ENCODE measurements at places on chromosomes 16 and 17. TPM values are rescaled to one million over a fixed set of nuclear protein-coding genes. Genes with fewer than 3 reads are reported as not detected.

- DNase-seq = no peak
Measured at GRCh38 chr16:841455-842060, 41.0 kb upstream of the GNG13 start.

GRCh38 chr16:68866933-68867332 is 23.6 kb downstream of the TANGO6 start:
- DNase-seq = no peak

STX4 gene
- total RNA-seq = 50.3 TPM

- DNase-seq = no peak
Measured at GRCh38 chr17:47077576-47077975, 98.5 kb upstream of the RPRML start.

KCNJ2 gene
- total RNA-seq = 2.6 TPM

- DNase-seq = no peak
Measured at GRCh38 chr17:64126918-64127317, 3.0 kb downstream of the ERN1 start.

- DNase-seq = no peak
Measured at GRCh38 chr17:27860971-27861664, 32.0 kb downstream of the LYRM9 start.

GRCh38 chr17:263271-263670 is 81.8 kb upstream of the DOC2B start:
- DNase-seq = no peak

- no peak for DNase-seq
Measured at GRCh38 chr16:19745286-19746010, 27.4 kb downstream of the IQCK start.

ANKRD40CL gene
- total RNA-seq = not detected

DNA sequence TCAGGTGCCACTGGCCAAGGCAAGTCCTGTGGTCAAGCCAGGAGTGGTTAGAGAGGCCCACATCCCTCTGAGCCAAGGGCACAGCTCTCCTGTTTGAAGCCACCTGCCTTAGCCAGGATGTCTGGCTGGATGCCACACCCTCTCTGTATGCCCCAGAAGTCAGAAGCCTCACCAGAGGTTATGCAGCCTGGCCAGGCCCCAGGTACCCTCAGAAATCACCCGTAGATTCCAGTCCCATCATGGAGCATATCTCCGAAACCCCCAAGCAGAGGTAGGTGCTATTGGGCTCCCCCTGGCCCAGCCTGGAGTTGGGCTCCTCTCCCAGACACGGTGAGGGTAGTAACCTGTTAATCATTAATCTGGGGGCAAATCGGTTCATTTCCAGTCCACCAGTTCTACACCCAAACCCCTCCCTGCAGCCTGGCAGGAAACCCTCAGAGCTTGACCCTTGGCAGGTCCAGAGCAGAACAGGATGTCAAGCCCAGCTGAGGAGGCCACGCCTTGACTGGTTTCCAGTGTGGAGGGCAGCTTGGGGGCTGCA is 60.6 kb upstream of the TMEM97 start:
- no peak for DNase-seq

DNA sequence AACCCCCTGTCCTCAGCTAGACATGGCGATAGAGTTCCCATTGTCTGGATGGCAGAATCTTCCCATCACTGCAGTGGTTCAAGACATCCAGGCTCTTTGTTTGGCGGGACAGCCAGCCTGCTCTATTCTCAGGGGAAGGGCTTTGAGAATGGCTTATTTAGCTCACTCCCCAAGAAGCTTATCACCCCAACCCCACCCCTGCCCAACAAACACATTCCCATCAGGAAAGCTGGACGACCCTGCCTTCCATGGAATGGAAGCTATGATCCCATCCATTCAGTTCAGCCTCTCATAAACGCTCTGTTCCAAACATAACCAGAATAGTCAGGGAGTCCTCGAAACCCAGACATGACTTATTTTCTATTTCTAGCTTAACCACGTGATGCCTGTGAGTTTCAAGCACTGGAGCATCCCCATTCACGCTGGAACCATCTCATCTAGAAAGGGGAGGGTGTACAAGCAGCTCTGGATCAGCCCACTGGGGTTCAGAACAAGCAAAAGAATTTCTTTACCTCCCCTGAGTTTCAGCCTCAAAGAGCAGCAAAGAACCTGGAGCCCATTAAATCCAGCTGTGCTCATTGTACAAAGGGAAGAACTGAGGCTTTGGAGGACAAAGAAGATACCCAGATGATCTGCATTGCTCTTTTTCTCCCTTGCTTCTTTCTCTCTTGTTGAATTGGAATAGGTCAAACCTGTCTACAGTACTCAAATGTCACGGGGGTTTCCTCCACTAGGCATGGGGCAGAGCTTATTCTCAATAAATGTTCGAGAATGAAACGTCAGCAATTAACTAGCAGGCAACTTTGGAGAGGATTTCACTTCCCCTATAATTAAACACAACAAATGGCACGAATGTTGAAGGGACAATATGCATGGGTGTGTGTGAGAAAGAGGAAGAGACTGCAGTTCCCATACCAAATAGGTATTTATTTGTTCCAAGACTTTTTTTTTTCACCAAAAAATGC is 93.1 kb downstream of the XYLT1 start:
- DNase-seq = no peak

DNA sequence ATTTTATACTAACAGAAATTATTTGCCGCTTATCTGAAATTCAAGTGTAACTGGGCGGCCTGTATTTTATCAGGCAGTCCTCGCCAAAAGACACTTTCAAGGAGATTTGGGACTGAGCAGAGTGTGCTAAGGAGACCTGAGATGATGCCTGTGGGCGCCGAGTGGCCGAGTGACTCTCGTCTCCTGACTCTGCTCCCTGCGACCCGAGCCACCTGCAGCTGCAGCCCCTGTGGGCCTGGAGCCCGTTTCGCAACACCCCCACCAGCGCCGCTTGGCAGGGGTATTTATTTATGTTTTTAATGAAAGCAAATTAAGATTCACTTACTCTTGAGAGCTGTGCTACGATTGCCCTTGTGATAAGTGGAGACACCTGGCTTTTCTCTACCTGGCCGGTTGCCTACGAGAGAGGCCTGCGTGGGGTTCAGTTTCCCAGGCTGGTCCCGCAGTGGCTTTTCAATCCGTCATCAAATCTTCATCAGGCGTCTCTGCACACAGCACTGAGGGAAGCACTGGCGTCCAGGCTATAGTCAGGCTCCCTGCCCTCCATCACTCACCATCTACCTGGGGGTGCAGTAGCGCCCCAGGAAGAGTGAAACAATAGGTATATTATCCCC is 124.0 kb downstream of the SEC14L1 start:
- DNase-seq = no peak

Measured in progenitor cell of endocrine pancreas (in vitro differentiated cells).